ENCODE measurements at places on chromosomes 1 and 21.

- DNase-seq, result no peak
These were observed 83.4 kb downstream of the VPS26C start for GRCh38 chr21:37183749-37184148.

DNA sequence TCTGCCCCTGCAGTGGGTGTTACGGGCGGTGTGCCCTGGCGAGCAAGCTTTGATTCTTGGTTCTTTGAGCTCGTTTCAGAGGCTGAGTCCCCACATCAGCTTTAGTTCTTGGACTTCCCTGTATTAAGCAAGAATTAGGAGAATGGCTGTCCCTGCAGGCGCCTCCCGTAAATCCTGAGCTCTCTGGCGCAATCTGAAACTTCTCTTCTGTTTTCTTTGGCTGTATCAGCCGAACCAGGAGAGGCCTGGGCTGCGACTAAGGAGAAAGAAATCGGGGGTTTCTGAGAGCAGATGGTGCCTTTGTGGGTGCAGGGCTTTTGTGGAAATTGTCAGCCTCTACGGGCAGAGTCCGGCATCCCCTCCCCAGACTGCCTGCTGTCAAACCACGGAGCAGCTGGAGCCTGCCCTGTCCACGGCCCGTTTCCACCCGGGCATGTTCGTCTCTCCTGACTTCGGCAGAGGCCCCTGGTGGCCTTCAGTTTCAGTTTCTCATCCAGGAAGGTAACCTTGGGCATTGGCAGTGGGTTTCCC is 17.9 kb downstream of the CSTB start:
- no peak for DNase-seq

DNA sequence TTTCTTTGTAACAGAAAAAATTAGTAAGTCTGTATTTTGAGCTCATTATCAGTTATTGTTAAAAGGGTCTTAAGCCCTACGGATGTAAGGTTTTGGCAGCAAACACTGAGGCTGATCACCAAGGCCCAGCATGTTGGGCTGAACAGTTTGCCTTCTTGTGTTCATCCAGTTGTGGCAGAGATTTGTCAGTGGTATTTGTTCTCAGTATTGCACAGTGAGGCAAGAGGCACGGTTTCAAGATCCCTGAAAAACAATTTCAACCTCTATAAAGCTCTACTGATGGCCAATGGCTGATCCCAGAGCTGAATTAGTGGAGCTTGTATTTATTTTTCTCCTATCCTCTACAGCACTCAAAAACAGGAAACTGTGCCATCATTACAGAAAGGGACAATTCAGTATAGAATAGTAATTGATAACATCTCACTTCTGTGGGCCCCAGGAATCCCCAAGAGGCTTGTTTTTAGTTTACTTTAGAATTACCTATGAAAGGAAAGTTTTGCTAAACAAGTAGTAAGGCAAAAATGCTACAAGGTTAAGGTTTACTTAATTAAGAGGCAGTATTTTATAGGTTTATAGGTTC is 191.8 kb upstream of the RAB4A start:
- DNase-seq, result no peak

DNA sequence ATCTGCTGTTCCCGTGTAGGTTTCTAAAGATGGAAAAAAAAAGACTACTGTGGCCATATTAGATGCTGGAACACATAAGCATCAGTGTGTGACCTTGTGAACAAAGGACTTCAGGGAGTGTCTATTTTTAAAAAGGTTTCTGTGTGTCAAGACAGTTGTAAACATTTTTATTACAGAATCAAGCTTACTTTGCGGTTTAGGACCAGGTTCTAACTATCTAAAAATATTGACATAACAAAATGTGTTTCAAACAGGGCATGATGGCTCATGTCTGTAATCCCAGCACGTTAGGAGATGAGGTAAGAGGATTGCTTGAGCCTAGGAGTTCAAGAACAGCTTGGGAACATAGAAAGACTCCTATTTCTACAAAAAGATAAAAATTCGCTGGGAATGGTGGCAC is 7.1 kb upstream of the DDI2 start:
- DNase-seq, result no peak

DNA sequence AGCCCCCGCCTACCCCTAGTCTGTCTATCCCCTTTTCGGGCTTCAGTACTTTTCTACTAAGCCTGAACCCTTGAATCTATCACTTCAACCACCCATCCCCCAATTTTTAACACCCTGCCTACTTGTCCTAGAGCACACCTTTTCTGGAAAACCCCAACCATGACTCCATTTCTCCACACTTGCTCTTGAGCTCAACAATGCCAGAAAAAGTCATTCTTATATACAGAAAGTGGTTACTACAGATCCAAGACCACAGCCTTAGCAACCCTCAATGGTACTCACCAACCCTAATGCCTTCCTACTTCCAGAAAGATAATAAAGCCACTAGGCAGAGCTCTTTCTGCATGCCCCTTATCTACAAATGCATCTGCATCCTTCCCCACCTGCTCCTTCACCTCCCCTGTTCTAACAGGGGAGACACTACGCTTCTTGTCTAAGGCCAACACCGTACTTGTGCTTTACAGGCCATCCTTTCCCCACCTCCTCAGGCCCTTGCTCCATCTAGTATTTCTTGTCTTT is 41.2 kb downstream of the DMAP1 start:
- DNase-seq, result no peak

GRCh38 chr1:61173118-61173517 is 90.8 kb downstream of the NFIA start:
- DNase-seq, result no peak

- DNase-seq, result no peak
These were observed 36.3 kb upstream of the PAXBP1 start for GRCh38 chr21:32807717-32808380.

- DNase-seq, result no peak
These were observed 221.4 kb upstream of the PKN2 start for GRCh38 chr1:88462488-88463261.

GRCh38 chr1:186155594-186155993 is 219.5 kb downstream of the TPR start:
- no peak for DNase-seq

DNA sequence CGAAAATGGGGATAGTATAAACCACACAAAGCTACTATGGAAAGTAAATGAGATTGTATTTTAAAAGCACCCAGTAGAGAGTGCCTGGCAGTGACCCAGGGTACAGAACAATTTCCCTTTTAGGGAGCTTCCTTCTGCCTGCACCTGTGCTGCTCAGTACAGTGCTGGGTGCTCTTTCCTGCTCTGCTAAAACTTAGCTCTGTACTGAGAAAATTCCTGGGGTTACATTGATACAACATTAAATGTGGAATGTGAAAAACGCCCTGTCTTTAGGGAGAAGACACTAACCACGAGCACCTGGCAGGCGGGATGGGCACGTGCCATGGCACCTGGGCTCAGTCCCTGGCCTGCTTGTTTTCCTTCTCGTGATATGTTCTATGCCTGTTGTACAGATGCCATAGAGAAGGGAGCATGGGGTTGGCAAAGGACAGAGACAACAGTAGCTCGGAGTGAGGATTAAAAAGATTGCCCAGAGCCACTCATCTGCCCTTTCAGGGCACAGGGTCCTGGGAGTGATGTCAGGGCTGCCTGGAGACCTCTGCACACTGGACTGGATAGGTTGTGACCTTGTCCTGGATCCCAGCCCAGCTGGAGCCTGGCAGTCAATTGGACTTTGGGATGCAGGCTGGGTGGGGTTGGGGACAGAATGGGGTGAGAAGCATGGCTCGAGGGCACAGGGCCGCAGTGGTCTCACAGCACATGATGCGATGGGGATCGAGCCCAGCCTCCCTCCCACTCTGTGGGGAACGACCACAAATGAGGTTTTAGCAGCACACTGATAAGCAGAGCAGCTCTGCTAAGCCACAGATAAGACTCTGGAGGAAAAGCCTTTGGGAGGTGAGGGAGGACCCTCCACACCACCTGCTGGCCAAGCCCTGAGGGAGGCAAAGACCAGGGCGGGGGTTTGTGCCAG is 4.2 kb downstream of the SPATA46 start:
- DNase-seq, result no peak

DNA sequence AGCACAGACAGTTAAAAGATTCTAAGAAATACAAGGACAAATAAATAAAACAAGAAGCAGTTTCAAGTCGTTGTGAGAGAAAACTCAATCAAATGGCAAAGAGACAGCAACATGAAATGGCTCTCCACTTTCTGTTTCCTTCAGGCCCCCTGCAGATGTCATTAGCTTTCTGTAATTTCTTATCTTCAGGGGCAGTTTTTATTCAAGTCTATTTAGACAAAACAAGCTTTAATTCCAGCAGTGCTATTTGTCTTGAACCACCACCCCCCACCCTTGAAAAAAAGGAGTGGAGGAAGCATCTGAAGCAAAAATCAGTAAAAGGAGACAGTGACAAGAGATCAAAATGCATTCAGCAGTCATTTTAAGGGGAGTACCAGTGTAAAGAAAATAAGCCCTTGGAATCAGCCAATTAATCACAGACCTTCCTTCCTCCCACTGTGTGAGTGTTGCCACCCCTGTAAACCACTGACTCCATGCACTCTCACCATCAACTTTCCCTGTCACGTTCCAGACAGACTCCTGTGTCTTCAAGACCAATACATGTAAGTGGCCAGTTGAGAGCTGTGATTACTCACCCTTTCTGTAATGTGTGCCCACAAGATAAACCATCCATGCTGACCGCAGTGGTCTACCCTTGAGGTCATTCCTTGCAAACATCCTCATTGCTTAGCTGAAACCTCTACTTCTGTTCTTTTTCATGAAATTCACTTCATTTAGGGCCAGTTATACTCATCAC is 136.1 kb upstream of the HOOK1 start:
- DNase-seq, result no peak

GRCh38 chr1:175563236-175563895 is 180.0 kb downstream of the TNR start:
- no peak for DNase-seq

- no peak for DNase-seq
These were observed 23.9 kb upstream of the ZZZ3 start for GRCh38 chr1:77706321-77706720.

GRCh38 chr1:97243973-97244560 is 522.5 kb downstream of the PTBP2 start:
- no peak for DNase-seq
